ENCODE measurements at places on chromosomes 16 and 17.
A peak's percentile ranks its signal among the peaks of the same experiment; 100 is the strongest.

- DNase-seq, result no peak
Measured at GRCh38 chr16:53529513-53529912, 26.5 kb upstream of the AKTIP start.

GRCh38 chr16:89005201-89006035 lies 28.4 kb upstream of the CBFA2T3 start:
- no peak for DNase-seq

DNA sequence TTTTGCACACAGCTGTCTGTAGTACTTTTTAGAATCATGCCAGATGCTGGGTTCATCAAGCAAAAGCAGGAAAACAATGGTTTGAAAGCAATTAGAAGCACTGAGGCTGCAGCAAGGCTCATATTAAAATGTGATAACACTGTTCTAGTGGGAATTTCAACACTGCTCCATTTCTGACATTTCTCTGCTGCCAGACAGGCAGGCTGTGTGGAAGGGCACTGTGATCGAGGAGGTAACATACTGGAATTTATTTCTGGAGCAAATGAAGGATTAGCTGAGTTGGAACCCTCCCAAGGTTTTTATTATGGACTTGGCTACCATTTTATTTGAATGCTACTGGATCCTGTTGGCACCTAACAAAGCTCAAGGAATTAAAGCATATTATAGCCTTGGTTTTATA lies 66.9 kb downstream of the SKAP1 start:
- DNase-seq, result no peak

GRCh38 chr17:60712675-60713074 lies 35.0 kb downstream of the BCAS3 start:
- DNase-seq, result no peak

DNA sequence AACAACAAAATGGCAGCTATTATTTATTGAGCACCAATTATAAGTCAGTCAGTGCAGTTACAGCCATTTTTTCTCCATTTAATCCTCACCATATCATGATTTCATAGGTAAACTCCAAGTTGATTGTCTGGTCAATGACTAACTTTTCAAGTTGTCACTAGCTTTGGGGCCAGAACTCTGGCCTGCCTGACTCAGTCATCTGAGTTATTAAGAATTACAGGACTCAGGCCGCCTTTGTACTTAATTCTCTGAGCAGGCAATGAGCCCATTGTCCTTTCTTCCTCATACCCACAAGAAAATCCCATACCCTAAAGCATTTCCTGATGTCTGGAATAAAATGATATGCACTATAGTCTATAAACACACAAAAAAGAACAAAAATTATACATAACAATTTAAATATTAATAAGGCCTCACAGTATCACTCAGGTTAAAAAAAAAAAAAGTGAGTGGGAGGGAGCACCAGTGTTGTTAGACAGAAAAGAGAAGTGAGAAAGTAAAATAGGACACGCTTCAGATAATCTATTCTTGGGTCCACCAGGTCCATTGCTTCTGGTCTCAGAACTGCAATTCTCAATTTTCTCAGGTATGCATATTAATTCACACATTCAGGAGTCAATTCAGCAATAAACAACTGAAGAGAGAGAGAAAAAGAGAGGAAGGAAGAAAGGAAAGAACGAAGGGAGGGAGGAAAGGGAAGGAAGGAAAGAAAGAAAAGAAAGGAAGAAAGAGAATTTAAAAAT lies 70.2 kb downstream of the SPAG9 start:
- no peak for DNase-seq

GRCh38 chr16:86075839-86076440 lies 177.0 kb downstream of the IRF8 start:
- no peak for DNase-seq

GRCh38 chr17:61459939-61460718 lies 7.9 kb downstream of the TBX4 start:
- no peak for DNase-seq

DNA sequence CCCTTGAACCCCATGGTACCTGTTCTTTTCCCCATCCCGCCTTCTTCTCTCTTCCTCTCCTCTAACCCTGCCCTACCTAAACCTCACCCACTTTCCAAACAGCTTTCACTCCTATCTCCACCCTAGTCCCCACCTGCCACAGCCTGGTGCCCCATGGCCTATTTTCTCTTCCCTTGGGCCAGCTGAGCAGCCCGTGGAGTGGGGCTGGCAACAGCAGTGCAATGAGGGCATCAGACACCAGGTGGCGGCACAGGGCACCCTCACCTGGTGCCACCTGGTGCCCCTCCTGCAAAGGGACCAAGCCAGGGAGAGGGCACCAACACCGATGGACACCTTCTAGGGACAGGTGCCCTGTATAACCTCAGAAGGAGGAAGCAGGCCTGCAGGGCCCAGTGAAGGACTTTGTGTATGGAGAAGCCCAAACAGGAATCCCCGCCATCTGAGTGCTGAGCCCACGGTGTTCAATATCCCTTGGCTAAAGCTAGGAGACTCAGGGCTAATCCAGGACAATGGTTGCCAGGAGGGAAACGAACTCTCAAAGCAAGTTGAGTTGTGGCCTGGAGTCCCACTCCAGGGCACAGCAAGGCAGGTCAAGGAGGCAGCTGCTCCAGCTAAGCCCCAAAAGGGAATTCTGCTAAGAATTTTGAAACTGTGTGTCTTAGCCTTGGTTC lies 4.0 kb upstream of the ABCC3 start:
- peak; percentile 31 for DNase-seq

DNA sequence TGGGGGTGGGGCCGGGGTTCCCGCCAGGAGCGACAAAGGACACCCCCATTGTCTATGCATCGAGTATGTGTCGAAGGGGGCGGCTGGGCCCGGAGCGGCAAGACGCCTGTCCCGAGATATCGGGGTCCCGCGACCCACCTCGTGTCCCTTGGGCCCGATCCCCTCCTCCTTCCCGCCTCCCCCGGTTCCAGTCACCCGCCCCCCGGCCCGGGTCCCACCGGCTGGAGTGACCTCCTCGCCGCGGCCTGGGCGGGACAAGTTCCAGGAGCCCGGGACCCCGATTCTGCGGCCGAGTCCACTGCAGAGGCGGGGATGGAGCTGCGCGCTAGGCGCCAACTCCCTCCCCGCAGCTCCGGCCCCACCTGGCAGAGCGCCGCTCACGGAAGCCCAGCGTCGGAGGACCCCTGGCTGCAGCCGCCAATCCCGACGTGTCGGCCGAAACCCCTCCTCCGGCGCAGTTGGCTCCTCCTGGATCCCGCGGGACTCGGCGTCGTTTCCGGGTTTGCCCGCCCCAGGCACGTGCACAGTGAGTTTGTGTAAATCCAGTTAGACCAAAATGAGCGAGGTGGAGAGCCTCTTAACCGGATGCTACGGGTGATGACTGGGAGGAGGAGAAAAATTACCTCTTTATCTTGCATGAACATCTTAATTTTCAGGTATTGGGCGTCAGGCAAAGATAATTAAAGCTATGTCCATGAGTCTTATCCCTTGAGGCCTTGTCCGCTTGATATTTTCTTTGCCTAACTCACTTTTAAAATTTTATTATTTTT lies at the start of gene NMRAL1:
NMRAL1 (minus strand) TSS at position 434 of the 770 bp plus-strand sequence. CDS start 493 bp downstream, outside the sequence.
- DNase-seq, result peak; percentile 80

- no peak for DNase-seq
Measured at GRCh38 chr17:2860045-2860444, 63.8 kb downstream of the RAP1GAP2 start.

DNA sequence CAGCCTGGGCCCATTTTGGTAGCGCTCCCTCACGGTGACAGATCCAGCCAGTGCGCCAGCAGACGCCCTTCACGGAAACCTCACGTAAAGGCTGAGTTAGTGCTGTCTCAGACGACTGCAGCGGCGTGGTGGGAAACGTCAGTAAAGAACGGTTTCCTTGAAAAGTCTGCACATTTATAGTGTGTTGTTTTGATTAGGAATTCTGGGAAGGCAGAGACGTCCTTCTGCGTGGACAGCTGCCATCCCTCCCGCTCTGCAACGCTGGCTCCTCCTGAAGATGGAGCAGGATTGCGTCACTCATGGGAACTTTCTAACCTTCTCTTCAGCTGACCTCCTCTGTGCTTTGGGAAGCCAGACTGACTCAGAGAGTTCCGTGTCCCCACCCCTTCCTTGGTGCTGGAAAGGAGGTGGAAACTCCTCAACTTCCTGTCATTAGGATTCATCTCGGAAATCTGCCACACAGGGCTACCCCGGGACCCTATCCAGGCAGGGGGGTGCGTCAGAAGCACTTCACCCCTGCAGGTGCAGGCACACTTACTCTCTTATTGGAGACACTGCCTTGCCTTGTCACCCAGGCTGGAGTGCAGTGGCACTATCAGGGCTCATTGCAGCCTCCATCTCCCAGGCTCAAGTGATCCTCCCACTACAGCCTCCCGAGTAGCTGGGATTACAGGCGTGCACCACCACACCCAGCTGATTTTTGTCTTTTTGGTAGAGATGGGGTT lies 24.3 kb upstream of the CRISPLD2 start:
- no peak for DNase-seq

DNA sequence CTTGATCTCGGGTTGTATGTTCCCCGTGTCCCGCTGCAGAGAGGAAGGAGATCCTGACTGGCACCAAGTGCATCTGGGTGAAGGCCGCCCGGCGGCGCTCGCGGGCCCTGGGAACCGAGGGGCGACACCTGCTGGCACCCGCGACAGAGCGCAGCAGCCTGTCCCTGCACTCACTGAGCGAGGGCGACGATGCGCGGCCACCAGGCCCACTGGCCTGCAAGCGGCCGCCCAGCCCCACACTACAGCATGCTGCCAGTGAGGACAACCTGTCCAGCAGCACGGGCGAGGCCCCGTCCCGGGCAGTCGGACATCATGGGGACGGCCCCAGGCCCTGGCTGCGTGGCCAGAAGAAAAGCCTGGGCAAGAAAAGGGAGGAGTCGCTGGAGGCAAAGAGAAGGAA lies 7.5 kb downstream of the BTBD17 start:
- DNase-seq, result peak; percentile 22

GRCh38 chr17:46773221-46773605 lies 45.3 kb downstream of the WNT3 start:
- DNase-seq, result no peak

DNA sequence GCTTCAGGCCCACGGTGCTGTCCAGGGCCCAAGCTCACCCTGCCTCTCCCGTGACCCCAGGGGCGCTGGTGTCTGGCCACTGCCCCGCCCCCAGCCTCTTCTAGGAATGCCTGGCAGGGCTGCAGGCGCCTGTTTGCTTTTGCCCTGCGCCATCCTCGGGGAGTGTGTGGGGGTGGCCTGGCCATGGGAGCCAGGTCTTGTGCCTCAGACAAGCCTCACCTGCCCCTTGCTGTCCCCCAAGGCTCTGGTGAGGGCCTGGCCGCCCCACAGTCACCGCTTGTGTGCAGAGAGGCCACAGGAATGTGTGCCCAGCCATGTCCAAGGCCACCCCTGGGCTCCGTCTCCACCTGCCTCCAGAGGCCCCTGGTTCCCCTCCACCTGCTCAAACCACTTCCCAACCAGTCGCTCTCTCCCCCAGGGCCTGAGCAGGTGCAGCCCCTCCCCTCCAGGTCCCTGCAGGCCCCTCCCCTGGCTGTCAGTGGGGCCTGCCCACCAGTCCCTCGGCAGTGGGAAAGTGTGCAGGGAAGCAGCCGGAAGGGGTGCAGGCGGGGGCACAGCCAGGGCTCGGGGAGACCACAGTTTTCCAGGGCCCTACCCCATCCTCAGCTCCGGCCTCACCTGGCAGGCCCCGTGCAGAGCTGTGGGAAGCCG lies 841 bp upstream of the IGFALS start:
- DNase-seq, result no peak

- no peak for DNase-seq
Measured at GRCh38 chr17:1697681-1698080, 12.5 kb downstream of the TLCD2 start.

Measured in activated T-helper 1 cell treated with Interleukin-2 at 50 U/mL for 16 hours (primary cell).